ENCODE measurements at places on chromosomes 1 and 21.

- DNase-seq = no peak
Observed at GRCh38 chr1:41742219-41742618, 176.5 kb downstream of the HIVEP3 start.

DNA sequence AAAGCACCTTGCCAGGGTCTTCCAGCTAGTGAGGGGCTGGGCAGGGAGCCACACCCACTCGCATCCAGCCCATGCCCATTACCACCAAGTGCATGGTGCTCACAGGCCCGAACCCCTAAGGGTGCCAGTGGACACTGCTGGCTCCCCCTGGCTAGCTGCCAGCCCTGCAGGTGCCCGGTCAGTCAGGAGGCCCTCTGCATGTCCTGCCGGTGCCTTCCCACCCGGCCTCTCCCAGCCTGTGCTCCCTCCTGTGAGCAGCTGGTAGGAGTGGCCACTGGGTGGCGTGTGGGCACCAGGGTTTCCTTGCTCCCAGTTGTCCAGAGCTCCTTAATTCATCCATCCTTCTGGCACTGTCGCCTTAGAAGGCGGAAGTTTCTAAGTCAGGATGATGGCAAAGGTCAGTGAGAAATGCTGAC lies 33.4 kb downstream of the QSOX1 start:
- no peak for DNase-seq

DNA sequence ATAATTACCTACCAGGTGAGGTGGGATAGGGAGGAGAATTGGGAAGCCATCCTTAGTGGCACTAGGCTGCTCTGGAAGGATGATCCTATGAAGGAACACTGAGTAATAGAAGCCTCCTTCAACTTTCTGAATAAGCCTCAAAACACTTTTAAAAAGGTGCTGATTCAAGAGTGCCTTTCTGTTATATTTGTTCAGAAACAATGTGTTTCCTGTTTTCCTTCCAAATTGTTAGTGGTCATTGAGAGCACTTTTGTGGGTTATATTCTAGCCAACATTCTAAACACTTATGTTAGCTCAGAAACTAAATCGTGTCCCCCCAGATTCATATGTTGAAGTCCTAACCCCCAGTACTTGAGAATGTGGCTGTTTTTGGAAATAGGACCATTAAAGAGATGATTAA lies 237.3 kb downstream of the TNR start:
- DNase-seq = no peak

- no peak for DNase-seq
Observed at GRCh38 chr1:145961425-145962156, 2.8 kb downstream of the ANKRD34A start.

DNA sequence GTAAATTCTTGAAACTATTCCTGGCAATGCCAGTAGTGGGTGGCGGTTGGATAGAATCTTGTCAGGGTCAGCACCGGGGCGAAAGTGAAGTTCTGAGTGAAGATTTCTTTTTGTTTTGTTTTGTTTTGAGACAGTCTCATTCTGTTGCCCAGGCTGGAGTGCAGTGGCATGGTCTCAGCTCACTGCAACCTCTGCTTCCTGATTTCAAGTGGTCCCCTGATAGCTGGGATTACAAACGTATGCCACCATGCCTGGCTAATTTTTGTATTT lies 33.3 kb downstream of the PCNT start:
- no peak for DNase-seq
